ENCODE measurements at places on chromosomes 4 and X.

GRCh38 chr4:161721947-161722346 is 441.9 kb downstream of the FSTL5 start:
- no peak for DNase-seq

- DNase-seq, result no peak
Measured at GRCh38 chr4:114249561-114249960, 270.1 kb upstream of the ARSJ start.

- no peak for DNase-seq
Measured at GRCh38 chr4:170497112-170497511, 407.4 kb upstream of the AADAT start.

GRCh38 chr4:96073461-96073860 is 233.6 kb downstream of the PDHA2 start:
- no peak for DNase-seq
